ENCODE measurements at places on chromosomes 5 and 9. TPM values are rescaled to one million over a fixed set of nuclear protein-coding genes. Genes with fewer than 3 reads are reported as not detected.
A peak's percentile ranks its signal among the peaks of the same experiment; 100 is the strongest.

The TAF11L3 gene
- total RNA-seq: not detected

The PWWP2A gene
- total RNA-seq: 21.3 TPM

The GRIA1 gene
- 0.12 TPM for total RNA-seq

The CETN3 gene
- total RNA-seq: 5.9 TPM

The BRD9 gene
- total RNA-seq: 15.0 TPM

The HMGXB3 gene
- 18.4 TPM for total RNA-seq

GRCh38 chr5:142499591-142500226, 174.9 kb upstream of the SPRY4 start:
- no peak overlapping the region for H3K27ac ChIP-seq
- no peaks in the 10 kb centered on the region for H3K36me3 ChIP-seq
- no peaks in the 10 kb centered on the region for H3K4me1 ChIP-seq
- H3K4me3 ChIP-seq: no peak overlapping the region
- no peak for DNase-seq

DNA sequence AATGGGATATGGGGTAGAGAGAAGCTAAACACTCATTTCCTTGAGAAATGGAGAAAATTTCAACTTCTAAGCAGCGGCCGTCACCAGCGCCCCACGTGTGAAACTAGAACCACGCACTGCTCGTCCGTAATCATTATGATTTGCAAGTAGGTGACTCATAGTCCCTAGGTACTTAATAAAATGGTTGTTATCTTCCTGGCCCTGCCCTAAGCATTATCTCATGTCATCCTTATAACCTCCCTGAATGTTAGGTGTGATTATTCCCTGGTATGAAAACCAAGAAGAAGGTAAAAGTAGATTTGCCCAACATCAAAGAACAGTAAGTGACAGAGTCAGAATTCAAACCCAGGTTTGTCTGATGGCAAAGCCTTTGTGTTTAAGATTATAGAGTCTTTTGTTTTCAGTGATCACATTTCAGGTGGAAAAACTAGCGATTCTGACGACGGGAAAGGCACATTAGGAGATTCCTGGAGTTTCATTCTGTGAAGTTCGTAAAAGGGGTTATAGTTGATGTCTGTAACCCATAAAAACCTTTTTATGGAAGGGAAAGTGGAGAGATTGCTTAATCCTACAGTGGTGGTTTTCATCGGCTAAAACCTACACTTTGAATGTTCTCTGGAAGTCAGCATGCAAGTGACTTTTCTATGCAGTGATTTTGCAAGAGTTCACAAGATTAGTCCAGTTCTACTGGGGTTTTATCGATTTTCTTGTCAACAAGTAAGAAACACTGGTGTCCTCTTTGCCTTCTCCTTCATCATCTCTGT, 202.9 kb upstream of the WWC1 start:
- no peaks in the 10 kb centered on the region for H3K27me3 ChIP-seq
- H3K4me3 ChIP-seq: no peak overlapping the region
- H3K27ac ChIP-seq: no peak overlapping the region
- DNase-seq: no peak

DNA sequence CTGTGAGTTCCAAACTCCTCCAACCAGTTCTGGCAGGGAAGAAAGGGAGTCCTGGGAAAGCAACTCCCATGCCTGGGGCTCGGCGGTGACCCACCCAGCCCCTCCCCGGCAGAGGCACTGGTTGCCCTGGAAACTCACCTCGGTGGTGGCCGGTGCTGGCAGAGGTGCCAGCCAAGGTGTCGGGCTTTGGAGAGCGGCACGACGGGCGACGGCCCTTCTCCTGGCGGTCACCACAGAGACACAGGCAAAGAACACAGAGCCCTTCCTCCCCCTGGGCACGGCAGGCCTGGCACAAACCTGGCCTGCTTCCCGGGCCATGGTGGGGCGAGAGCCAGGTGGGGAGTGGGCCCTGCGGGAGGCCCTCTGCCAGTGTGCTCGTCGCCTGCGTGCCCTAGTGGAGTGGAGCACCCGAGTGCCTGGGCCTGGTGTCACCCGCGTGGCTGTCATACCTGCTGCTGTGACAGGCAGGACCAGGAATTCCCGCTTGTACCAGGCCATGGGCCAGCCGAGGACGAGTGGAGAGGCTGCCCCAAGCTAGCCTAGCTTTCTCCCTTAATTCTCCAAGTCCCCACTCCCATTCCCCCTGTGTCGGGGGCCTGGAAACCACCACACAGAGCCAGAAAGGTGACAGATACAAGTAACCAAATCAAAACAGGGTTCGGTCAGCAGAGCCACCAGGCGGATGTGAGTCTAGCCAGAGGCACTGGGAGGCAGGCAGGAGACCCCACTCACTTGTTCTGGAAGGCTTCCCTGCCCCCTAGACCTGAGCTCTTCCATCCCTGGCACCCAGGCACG, 8.2 kb upstream of the RALGDS start:
- H3K4me1 ChIP-seq: no peaks in the 10 kb centered on the region
- H3K27ac ChIP-seq: peak overlapping the region; percentile 94
- DNase-seq: no peak
- H3K27me3 ChIP-seq: no peaks in the 10 kb centered on the region
- H3K36me3 ChIP-seq: no peaks in the 10 kb centered on the region

DNA sequence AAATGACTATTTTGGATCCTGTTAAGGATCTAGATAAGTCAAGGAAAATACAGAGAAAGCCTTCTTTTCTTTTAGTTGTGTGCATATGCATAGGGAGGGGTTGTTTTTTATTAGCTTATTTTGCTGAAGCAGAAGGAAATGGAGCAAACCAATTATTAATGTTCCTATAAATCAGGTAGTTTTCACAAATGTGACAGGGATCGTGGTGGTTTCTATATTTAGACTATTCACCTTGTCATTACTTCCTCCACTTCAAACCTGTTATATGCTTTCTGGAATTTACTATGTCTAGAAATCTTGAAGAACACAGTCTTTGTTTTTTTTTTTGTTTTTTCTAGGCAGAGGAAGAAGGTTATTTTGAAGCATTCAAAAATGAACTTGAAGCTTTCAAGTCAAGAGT, 22.2 kb downstream of the CDC37L1 start:
- H3K36me3 ChIP-seq: peaks cover 84% of the 10 kb centered on the region
- no peaks in the 10 kb centered on the region for H3K27me3 ChIP-seq
- H3K27ac ChIP-seq: no peak overlapping the region
- H3K4me3 ChIP-seq: no peak overlapping the region
- no peaks in the 10 kb centered on the region for H3K4me1 ChIP-seq
- DNase-seq: no peak

- H3K36me3 ChIP-seq: no peaks in the 10 kb centered on the region
- H3K27ac ChIP-seq: no peak overlapping the region
- no peaks in the 10 kb centered on the region for H3K4me1 ChIP-seq
- no peaks in the 10 kb centered on the region for H3K27me3 ChIP-seq
- no peak for DNase-seq
- no peak overlapping the region for H3K4me3 ChIP-seq
These were observed 116.9 kb upstream of the KLF9 start for GRCh38 chr9:70531311-70531710.

- no peak for DNase-seq
- no peaks in the 10 kb centered on the region for H3K4me1 ChIP-seq
- H3K4me3 ChIP-seq: no peak overlapping the region
- no peak overlapping the region for H3K27ac ChIP-seq
- peaks cover 32% of the 10 kb centered on the region for H3K36me3 ChIP-seq
- H3K27me3 ChIP-seq: no peaks in the 10 kb centered on the region
These were observed 58.9 kb downstream of the DMXL1 start for GRCh38 chr5:119129770-119130169.

GRCh38 chr5:145511351-145511750, 323.8 kb downstream of the PRELID2 start:
- no peaks in the 10 kb centered on the region for H3K4me1 ChIP-seq
- no peaks in the 10 kb centered on the region for H3K36me3 ChIP-seq
- DNase-seq: no peak
- no peaks in the 10 kb centered on the region for H3K27me3 ChIP-seq
- H3K4me3 ChIP-seq: no peak overlapping the region

GRCh38 chr9:11871852-11872251, 821.3 kb upstream of the TYRP1 start:
- no peaks in the 10 kb centered on the region for H3K27me3 ChIP-seq
- no peaks in the 10 kb centered on the region for H3K36me3 ChIP-seq
- no peak for DNase-seq
- no peak overlapping the region for H3K27ac ChIP-seq
- H3K4me1 ChIP-seq: no peaks in the 10 kb centered on the region

DNA sequence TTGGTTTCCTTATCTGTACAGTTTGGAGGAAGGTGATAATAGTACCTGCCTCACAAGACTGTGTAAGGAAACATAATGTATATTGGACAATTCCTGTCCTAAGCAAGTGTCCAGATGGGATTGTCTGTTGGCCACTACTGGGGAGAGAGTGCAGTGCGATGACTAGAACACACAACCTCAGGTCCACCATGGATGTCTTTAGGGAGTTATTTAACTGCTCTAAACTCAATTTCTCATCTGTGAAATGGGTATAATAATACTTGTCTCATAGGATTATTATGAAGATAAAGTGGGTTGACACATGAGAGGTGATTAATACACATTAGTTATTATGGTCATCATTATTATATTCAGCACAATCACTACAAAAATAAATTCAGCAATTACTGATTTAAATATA, 63.1 kb downstream of the CAST start:
- H3K4me1 ChIP-seq: no peaks in the 10 kb centered on the region
- no peaks in the 10 kb centered on the region for H3K27me3 ChIP-seq
- peak overlapping the region; percentile 71 for H3K27ac ChIP-seq
- DNase-seq: no peak
- H3K36me3 ChIP-seq: peaks cover 33% of the 10 kb centered on the region

GRCh38 chr5:137750436-137750835, 3.7 kb downstream of the HNRNPA0 start:
- no peak overlapping the region for H3K27ac ChIP-seq
- DNase-seq: no peak
- no peaks in the 10 kb centered on the region for H3K27me3 ChIP-seq
- no peak overlapping the region for H3K4me3 ChIP-seq
- peaks cover 37% of the 10 kb centered on the region for H3K4me1 ChIP-seq

- H3K36me3 ChIP-seq: no peaks in the 10 kb centered on the region
- no peak overlapping the region for H3K27ac ChIP-seq
- DNase-seq: no peak
- H3K27me3 ChIP-seq: no peaks in the 10 kb centered on the region
- peaks cover 5% of the 10 kb centered on the region for H3K4me1 ChIP-seq
These were observed 192.6 kb upstream of the MSX2 start for GRCh38 chr5:174531782-174532191.

DNA sequence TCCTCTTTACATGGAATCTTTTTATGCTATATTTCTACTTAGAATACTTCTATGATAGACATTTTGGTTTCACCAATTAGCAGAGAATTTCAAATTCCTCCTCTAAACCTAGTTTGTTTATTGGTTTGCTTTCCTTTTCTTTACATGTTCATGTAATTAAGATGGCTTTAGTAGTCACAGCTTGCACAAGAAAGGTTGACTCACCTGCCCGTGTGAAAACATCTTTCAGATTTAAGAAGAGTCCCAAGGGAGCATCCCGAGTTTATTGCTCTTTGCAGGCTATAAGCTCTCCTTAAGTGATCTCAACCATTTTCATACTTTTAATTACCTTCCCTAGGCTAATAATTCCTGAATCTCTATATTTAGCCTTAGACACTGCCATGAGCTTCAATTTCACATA, 28.9 kb downstream of the TYRP1 start:
- H3K27ac ChIP-seq: no peak overlapping the region
- DNase-seq: no peak
- H3K27me3 ChIP-seq: no peaks in the 10 kb centered on the region
- H3K4me3 ChIP-seq: no peak overlapping the region
- no peaks in the 10 kb centered on the region for H3K36me3 ChIP-seq
- no peaks in the 10 kb centered on the region for H3K4me1 ChIP-seq

DNA sequence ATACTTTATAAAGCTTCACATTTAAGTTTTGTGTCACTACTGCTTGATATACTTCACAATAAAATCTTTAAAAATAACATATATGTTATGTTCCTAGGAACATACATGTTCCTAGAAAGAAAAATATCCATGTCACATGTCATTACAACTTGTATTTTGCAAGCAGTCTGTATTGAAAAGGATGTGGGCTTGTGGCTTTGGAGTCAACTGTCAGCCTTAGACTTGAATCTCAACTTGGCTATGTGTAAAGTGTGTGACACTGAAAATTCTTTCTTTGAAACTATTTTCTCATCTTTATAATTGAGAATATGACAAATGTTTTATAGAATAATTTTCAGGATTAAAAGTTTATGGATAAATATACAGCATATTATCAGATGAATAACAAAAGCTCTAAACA, 273.1 kb downstream of the KIAA0825 start:
- H3K4me3 ChIP-seq: no peak overlapping the region
- H3K4me1 ChIP-seq: no peaks in the 10 kb centered on the region
- no peaks in the 10 kb centered on the region for H3K27me3 ChIP-seq
- H3K36me3 ChIP-seq: no peaks in the 10 kb centered on the region

GRCh38 chr9:97376902-97377301, 35.0 kb upstream of the TDRD7 start:
- no peaks in the 10 kb centered on the region for H3K27me3 ChIP-seq
- H3K4me3 ChIP-seq: no peak overlapping the region
- DNase-seq: no peak
- no peak overlapping the region for H3K27ac ChIP-seq

- no peak overlapping the region for H3K4me3 ChIP-seq
- H3K27ac ChIP-seq: no peak overlapping the region
- no peaks in the 10 kb centered on the region for H3K27me3 ChIP-seq
- no peak for DNase-seq
- no peaks in the 10 kb centered on the region for H3K36me3 ChIP-seq
These were observed 118.6 kb downstream of the SEMA6A start for GRCh38 chr5:116456036-116456435.

GRCh38 chr9:131773911-131774379, 34.1 kb upstream of the RAPGEF1 start:
- H3K36me3 ChIP-seq: no peaks in the 10 kb centered on the region
- no peak overlapping the region for H3K27ac ChIP-seq
- no peaks in the 10 kb centered on the region for H3K4me1 ChIP-seq
- DNase-seq: no peak
- no peak overlapping the region for H3K4me3 ChIP-seq
- H3K27me3 ChIP-seq: no peaks in the 10 kb centered on the region

GRCh38 chr5:176371621-176372539, 6.6 kb downstream of the ARL10 start:
- peak overlapping the region; percentile 87 for H3K27ac ChIP-seq
- H3K36me3 ChIP-seq: peaks cover 17% of the 10 kb centered on the region
- H3K27me3 ChIP-seq: no peaks in the 10 kb centered on the region
- no peaks in the 10 kb centered on the region for H3K4me1 ChIP-seq
- DNase-seq: no peak

- no peaks in the 10 kb centered on the region for H3K27me3 ChIP-seq
- no peaks in the 10 kb centered on the region for H3K36me3 ChIP-seq
- peak overlapping the region; percentile 5 for H3K27ac ChIP-seq
- H3K4me3 ChIP-seq: no peak overlapping the region
- no peak for DNase-seq
These were observed 41.6 kb downstream of the CYSTM1 start for GRCh38 chr5:140216478-140217074.

DNA sequence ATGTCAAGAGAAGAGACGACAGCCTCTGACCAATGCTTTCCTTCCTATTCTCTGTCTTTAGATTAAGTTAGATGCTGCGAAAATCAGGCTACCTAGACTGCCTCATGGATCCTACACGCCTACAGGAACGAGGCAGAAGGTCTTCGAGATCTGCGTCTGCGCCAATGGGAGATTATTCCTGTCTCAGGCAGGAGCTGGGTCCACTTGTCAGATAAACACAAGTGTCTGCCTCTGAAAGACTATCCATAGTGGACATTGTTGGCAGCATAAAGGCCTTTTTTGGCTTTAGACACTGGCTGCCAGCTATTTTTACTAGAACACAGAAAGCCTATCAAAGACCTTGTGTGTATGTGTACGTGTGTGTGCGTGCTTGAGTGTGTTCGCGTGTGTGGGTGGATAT, 90.9 kb upstream of the PPP1R2B start:
- H3K36me3 ChIP-seq: no peaks in the 10 kb centered on the region
- no peaks in the 10 kb centered on the region for H3K27me3 ChIP-seq
- H3K4me1 ChIP-seq: peaks cover 3% of the 10 kb centered on the region
- no peak for DNase-seq
- H3K27ac ChIP-seq: peak overlapping the region; percentile 56
- no peak overlapping the region for H3K4me3 ChIP-seq

Measured in right atrium auricular region (tissue), 2 donors.